Islet precursor cell (in vitro differentiated cells): ENCODE measurements at places on chromosomes 16 and 17.

DNA sequence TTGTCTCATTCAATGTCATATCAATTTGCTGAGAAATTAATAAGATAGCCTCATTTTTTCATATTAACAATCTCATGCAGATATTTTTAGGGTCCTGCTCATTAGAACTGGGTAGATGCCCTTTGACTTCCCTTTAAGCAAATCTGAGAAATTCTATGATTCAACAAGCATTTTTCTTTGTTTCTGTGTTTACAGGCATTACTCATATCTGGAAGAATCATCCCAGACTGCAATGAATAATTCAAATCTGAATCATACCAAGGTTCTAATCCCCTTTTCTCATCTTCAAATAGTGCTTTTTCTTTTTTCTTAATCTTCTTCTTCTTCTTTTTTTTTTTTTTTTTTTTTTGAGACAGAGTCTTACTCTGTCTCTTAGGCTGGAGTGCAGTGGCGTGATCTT lies 69.2 kb upstream of the KIFC3 start:
- DNase-seq = no peak

DNA sequence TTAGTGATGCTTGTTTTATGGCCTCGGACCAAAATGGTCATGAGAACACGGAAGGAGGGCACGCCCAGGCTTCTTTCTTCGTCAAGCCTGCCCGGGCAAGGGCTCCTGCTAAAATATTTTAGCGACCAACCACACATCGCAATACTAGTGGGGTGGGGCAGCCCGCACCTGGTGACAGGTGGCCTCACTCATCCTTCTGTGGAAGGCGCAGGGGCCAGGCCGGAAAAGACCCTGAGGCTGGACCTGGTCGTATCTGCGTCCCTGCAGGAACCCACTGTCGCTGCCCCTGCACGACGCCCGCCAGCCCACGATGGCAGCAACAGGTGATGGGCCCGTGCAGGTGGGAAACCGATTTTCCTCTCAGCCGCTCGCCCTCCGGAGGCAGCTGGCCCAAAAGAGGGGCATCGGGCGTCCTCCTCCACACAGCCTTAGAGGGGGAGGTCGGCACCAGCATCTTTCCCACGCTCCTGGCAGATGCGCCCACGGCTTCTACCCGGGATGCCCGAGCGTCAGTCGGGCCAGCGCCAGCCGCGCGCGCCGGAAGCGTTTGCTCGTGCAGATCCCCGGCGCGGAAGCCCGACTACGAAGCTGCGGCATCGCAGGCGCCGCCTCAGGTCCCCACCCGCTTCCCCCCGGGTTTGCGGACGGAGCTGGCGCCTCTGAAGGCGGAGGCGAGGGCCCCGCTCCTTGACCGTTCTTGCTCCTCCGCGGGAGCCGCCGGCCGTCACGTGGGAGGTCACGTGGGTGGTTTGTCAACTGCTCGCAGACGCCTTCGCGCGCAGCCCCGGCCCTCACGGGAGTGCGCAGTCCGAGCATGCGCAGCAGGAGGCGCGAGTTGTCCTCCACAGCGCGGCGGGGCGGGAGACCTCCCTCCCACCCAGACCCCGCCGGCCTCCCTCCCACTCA lies 22.8 kb upstream of the FOXK2 start:
- DNase-seq = peak; percentile 99

GRCh38 chr16:59047114-59047513 lies 313.0 kb upstream of the GOT2 start:
- DNase-seq = no peak

DNA sequence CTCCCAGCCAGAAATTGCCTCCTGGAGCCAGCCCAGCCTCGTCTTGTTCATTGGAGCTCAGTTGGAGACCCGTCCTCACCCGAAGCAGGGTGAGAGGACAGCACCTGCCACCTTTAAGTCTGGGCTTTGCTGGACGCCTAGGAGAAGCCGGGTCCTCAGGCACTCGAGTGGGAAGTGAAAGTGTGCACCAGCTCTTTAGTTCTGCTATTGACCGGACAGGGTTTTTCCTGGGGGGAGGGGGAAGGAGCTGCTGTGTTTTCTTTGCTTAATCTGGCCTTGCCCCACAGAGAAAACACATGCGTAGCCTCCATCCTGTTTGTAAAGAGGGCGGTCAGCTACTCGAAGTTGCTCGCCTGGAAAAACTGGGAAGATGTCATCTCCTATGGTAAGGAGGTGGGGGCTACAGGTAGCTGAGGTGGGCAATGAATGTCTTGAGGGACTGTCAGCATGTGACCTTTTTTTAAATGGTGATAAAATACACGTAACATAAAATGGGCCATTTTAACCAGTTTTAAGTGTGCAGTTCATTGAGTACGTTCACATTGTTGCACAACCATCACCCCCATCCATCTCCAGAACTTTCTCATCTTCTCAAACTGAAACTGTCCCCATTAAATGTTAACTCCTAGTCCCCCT lies 34.4 kb downstream of the CMIP start:
- no peak for DNase-seq

GRCh38 chr17:19456016-19456927 lies 45.2 kb downstream of the RNF112 start:
- peak; percentile 60 for DNase-seq

DNA sequence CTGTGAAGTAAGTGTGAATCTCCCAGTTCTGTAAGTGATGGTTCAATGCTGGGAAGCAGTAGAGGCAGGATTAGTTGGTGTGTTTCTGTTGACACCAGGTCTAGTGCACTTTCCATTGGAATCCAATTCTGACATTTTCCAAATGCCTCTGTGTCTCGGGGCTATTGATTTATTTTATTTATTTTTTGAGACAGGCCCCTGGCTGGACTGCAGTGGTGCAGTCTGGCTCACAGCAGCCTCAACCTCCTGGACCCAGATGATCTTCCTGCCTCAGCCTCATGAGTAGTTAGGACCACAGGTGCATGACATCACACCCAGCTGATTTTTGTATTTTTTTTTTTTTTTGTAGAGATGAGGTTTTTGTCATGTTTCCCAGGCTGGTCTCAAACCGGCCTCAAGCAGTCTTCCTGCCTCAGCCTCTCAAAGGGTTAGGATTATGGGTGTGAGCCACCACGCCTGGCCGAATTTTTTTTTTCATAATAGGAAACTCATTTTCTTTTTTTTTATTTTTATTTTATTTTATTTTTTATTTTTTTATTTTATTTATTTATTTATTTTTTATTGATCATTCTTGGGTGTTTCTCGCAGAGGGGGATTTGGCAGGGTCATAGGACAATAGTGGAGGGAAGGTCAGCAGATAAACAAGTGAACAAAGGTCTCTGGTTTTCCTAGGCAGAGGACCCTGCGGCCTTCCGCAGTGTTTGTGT lies 61.7 kb downstream of the YPEL2 start:
- DNase-seq = no peak

- no peak for DNase-seq
These were observed 20.0 kb upstream of the WFIKKN2 start for GRCh38 chr17:50815400-50815799.

DNA sequence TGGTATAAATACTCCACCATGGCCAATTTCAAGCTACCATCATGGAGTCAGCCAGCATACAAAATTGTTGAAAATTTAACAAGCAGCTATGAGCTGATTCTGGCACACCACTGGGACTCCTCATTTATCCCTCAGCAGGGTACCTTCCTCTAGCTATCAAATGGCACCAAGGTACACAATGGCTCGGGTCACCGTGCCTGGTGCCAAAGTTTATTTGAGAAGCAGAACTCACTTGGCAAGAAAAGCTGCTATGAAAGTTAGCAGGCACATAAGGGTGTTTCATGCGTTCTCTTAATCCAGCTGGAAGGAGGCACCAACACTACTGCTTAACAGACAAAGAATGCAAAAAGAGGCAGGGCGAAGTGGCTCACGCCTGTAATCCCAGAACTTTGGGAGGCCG lies 51.6 kb downstream of the IKZF3 start:
- no peak for DNase-seq

- peak; percentile 84 for DNase-seq
These were observed 79.1 kb downstream of the KSR1 start for GRCh38 chr17:27535178-27535928.

DNA sequence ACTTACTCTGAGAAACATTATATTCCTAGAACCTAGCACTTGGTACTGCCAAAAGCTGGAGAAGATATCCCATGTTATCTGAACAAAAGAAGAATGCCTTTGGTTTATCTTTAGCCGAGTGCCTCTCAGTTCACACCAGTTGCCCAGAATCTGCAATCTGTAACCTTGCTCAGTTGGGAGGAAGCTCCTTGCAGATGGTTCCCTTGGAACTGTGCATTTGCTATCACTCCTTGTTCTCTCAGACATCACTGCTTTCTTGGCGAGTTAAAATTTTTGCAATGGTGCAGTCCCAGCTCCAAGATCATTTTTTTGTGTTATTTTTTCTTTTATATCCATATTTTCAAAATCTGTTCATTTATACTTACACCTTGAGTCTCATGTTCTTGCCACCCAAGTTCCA lies 446.5 kb downstream of the KCNJ2 start:
- DNase-seq = no peak

DNA sequence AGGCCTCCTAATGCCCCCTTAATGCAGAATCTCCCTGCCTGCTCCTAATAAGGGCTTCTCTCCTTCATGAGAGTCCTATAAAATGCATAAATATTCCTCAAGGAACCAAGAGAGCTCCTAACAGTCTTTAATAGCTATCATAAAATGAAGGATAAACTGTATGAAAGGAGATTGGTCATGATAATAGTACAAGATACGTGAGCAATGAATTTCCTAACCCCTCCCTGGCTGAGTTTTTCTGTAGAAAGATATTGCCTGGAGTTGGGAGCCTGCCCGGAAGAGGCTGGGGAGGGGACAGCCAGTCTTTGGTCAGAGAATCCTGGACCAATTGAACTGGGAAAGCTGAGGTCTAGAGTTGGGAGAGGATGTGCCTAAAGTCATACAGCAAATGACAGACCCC lies 321.9 kb upstream of the CDH5 start:
- no peak for DNase-seq

- no peak for DNase-seq
These were observed 31.4 kb upstream of the XYLT2 start for GRCh38 chr17:50314456-50315011.

- DNase-seq = peak; percentile 45
These were observed 4.6 kb upstream of the ICAM2 start for GRCh38 chr17:64024781-64025731.

DNA sequence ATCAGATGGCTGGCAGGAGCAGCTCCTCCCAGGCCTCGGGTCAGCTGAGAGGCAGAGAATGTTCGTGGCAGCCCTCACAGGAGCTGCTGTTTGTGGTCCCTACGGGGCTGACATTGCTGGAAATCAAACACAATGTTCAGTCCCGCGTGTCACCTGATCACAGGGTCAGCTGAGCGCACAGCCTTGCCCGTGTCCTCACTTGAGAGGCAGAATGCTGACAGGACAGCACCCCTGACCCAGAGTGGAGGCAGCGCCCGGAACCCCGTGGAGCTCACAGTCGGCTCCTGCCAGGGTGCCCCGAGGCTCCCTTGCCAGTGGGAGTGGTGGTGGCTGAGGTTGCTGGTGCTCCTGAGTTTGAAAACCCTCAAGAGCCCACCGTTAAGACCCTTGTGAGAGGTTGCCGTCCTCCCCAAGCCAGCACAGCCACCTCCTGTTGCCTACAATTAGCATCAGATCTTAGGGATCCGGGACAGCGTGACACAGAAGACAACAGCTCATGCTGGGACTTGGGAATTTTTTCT lies 3.6 kb upstream of the CHMP6 start:
- peak; percentile 54 for DNase-seq

- DNase-seq = peak; percentile 70
These were observed 8.0 kb downstream of the ST3GAL2 start for GRCh38 chr16:70430667-70431536.

DNA sequence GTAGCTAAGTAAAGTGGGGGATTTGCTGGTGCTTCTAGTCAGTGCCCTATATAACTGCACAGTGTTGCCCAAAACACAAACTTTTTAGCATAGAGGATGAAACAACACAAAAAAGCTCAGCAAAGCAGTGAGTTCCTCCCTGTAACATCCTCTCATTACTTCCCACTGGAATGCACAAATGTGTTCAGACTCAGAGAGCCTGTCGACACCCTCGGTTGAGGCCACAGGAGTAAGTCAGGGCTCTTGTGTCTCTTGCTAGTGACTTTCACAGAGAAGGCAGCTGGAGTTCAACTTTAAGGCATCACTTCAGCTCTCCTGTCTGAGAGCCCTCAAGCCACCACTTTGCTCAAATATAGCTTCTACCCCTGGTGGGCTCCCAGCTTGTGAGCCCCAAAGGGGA lies 107.2 kb upstream of the NETO2 start:
- DNase-seq = no peak
